ENCODE measurements at places on chromosomes 3 and 15. TPM values are rescaled to one million over a fixed set of nuclear protein-coding genes. Genes with fewer than 3 reads are reported as not detected.

DNA sequence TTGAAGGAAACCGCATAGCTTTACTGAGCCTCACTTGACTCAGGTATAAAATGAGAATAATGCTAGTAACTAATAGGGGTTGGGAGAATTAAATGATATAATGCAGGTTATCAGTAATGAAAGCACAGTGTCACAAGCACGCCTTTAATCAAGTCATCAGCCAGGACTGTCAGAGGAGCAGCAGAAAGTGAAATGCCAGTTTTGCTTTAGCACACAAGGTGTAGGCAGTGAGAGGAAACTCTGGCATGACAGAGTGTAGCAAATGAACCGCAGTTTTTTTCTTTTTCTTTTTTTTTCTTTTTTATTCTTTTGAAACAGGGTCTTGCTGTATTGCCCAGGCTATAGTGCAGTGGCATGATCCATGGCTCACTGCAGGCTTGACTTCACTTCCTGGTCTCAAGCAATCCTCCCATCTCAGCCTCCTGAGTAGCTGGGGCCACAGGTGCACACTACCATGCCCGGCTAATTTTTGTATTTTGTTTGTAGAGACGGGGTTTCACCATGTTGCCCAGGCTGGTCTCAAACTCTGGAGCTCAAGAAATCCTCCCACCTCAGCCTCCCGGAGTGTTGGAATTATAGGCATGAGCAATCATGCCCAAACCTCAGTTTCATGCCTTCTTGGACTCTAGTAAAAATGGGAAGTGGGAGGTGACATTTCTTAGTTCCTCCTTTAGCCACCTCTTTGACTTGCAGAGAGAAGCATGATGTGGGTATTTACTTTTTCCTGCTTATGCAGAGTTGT is 9.7 kb upstream of the SCAANT1 start:
- H3K4me1 ChIP-seq, result peaks cover 35% of the 10 kb centered on the region
- peaks cover 65% of the 10 kb centered on the region for H3K36me3 ChIP-seq
- H3K4me3 ChIP-seq, result no peak overlapping the region
- H3K27me3 ChIP-seq, result no peaks in the 10 kb centered on the region

CX3CR1 gene
- 0.14 TPM for total RNA-seq

DNA sequence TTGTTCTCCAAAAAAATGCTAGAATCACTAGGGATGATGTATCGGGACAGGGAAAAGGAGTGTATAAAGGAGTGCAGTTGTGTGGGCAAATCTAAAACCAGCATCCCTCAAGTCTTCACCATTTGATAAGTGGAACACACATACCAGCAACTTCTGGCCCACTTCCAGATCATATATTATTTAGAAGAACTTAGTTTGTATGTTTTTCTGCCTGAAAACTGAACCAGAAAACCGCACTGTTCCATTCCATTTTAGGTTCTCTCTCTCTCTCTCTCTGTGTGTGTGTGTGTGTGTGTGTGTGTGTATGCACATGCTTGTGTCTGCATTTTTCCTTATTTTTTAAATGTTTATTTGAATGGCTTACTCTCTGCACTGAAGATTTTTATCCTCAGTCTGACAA is 93.5 kb downstream of the SERPINI1 start:
- no peaks in the 10 kb centered on the region for H3K4me1 ChIP-seq
- H3K27me3 ChIP-seq, result no peaks in the 10 kb centered on the region
- no peak for DNase-seq
- H3K4me3 ChIP-seq, result no peak overlapping the region
- H3K27ac ChIP-seq, result no peak overlapping the region

RBPMS2 gene
- not detected for total RNA-seq

TM4SF18 gene
- total RNA-seq, result not detected

CISH gene
- 265 TPM for total RNA-seq

DNA sequence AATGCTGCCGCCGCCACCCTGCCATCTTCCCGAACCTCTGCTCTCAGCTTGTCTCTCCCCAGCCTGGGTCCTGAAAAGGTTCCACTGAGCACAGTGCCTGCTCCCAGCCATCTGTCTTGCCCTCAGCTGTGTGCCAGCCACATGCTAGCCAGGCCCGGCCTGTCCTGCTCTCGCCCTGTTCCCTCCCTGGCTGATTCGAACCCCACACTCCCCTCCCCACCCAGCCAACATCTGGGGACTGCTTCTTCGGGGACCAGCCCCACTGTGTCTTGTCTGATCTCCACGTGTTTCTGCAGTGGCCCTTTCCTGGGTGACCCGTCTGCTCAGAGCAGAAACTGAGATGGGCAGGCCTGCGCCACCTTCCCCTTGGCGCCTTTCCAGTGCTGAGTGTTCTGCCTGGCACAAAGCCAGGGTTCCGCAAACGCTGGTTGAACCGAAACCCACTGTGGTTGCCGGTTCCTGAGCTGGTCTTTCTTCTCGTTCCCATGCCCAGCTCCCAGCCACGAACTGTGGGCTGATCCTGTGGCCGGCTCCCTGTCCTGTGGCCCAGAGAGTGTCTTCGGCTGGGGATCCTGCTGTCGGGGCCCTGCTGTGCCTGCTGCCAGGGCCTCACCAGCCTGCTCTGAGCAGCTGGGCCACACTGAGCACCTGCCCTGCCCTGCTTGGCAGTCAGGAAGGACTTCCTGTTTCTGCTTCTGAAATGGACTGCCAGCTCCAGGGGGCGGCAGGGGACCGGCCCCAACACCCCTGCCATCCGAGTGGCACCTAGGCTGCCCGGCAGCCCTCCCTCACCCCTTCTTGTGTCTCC is 62.7 kb upstream of the KLF13 start:
- H3K4me1 ChIP-seq, result peaks cover 79% of the 10 kb centered on the region
- peak overlapping the region; percentile 83 for H3K27ac ChIP-seq
- H3K27me3 ChIP-seq, result peaks cover 2% of the 10 kb centered on the region
- no peaks in the 10 kb centered on the region for H3K36me3 ChIP-seq
- no peak overlapping the region for H3K4me3 ChIP-seq

- no peaks in the 10 kb centered on the region for H3K4me1 ChIP-seq
- DNase-seq, result no peak
- H3K27me3 ChIP-seq, result no peaks in the 10 kb centered on the region
- no peaks in the 10 kb centered on the region for H3K36me3 ChIP-seq
Observed at GRCh38 chr3:80000022-80000421, 232.2 kb upstream of the ROBO1 start.

DNA sequence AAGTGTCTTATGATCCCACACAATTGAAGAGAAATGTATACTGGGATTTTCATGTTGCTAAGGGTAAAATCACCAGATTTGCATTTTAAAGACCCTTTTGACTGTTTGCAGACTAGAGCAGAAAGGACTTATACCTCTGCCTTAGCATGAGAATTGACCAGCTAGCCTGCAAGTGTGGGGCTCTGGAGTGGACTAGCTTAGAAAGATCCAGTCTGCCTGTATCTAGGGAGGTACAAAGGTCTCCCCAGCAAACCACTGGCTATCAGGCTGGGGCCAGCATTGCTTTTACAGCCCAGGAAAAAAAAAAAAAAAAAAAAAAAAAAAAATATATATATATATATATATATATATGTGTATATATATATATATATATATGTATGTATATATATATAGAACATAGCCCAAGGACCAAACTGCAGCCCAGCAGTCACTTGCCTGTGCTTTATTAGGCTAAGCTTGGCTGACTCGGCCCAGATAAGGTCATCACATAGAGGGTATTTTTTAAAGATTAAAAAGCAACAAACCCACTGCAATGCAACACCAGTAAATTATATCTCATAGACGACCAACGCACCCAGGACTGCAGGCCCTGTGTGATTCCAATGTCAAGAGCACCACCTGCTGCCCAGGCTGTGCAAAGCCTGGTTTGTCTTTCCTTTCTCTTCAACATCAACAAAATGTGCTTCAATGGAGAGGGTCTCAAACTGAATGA is 63.7 kb downstream of the DCLK3 start:
- no peak overlapping the region for H3K27ac ChIP-seq
- peaks cover 2% of the 10 kb centered on the region for H3K27me3 ChIP-seq
- H3K4me3 ChIP-seq, result no peak overlapping the region
- H3K36me3 ChIP-seq, result no peaks in the 10 kb centered on the region

GRCh38 chr3:123324880-123325765 is 123.4 kb downstream of the SEC22A start:
- H3K36me3 ChIP-seq, result no peaks in the 10 kb centered on the region
- H3K27me3 ChIP-seq, result peaks cover 3% of the 10 kb centered on the region
- H3K4me3 ChIP-seq, result no peak overlapping the region
- no peaks in the 10 kb centered on the region for H3K4me1 ChIP-seq
- H3K27ac ChIP-seq, result no peak overlapping the region
- DNase-seq, result no peak

- H3K27ac ChIP-seq, result no peak overlapping the region
- no peaks in the 10 kb centered on the region for H3K36me3 ChIP-seq
- no peak for DNase-seq
- no peak overlapping the region for H3K4me3 ChIP-seq
- no peaks in the 10 kb centered on the region for H3K27me3 ChIP-seq
- no peaks in the 10 kb centered on the region for H3K4me1 ChIP-seq
Observed at GRCh38 chr3:155248531-155249187, 44.8 kb downstream of the STRIT1 start.

DNA sequence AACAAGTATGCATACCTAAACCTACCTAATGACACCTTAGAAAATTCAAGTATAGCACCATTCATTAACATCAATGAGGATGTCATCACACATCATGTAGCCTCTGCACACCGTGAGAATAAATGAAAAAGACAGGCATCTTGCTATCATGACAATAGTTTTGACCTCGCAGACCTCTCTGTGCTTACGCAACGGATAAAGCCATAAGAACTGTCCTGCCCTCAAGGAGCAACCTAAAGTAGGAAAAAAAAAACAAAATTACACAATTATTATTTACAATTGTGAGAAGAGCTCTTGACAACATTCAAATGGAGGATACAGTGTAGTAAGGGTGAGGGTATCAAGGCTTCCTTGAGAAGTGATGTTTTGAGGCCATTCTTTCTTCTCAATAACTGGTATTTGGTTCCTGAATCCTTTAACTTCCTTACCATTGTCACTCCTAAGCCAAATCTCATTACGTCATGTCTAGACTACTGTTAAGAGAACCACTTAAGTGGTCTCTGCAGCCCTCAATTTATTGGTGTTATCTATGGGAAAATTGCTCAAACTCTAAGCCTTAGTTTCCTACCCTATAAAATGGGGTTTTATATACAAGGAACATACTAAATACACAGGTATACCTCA is 7.0 kb upstream of the SETD5 start:
- no peak for DNase-seq
- peaks cover 85% of the 10 kb centered on the region for H3K36me3 ChIP-seq
- H3K4me1 ChIP-seq, result peaks cover 67% of the 10 kb centered on the region
- no peaks in the 10 kb centered on the region for H3K27me3 ChIP-seq

P2RY14 gene
- total RNA-seq, result 0.16 TPM

DNA sequence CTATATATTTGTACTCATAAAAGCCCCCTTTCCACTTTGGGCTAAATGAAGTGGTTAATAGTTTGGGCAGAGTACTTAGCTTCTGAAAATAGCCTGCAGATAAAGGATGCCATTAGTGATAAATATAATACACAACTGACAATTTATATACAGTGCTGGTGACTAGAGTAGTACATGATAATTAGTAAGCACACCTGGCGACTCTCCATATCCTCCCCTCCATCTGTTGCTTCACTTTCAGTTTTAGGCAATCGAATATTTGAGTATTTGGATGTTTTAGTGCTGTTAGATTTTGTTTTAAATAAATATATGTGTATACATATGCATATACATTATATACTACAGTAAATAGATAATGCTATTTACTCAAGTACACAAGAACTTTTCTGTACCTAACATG is 35.9 kb upstream of the CHMP2B start:
- H3K4me1 ChIP-seq, result no peaks in the 10 kb centered on the region
- peaks cover 5% of the 10 kb centered on the region for H3K27me3 ChIP-seq
- H3K4me3 ChIP-seq, result no peak overlapping the region
- no peak for DNase-seq
- no peaks in the 10 kb centered on the region for H3K36me3 ChIP-seq

- H3K4me3 ChIP-seq, result no peak overlapping the region
- no peak overlapping the region for H3K27ac ChIP-seq
Observed at GRCh38 chr3:23241256-23241655, 38.1 kb downstream of the UBE2E2 start.
